ENCODE measurements at places on chromosomes 6 and 20.

GRCh38 chr6:144064402-144065212, 30.8 kb downstream of the SF3B5 start:
- peak; percentile 69 for DNase-seq

DNA sequence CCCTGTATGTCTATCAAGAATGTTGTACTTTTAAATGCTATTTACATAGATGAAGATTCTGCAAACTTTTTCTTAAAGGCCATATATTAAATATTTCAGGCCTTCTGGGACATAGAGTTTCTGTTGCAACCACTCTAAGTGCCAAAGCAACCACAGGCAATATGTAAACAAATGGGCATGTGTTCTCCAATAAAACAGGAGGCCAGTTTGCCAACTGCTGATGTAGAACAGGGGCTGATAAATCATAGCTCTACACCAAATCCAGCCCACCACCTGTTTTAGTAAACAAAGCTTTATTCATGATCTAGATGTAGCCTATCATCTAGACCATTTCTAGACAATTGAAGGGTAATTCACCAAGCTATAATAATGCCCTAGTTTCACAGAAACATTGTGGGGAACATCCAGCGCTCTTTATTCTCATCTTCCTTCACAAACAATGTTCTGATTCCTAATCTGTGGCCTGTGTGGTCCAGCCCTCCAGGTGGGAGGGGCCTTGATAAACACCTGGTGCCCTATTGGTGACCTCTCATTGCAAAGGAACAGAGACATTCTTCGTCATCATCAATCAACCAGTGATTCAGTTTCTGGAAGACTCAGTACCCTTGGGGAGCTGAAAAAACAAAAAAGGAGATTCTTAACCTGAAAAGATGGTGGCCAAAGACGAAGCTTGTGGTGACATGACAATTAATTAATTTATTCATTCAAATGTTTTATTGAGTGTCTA, 80.2 kb downstream of the PREP start:
- no peak for DNase-seq

DNA sequence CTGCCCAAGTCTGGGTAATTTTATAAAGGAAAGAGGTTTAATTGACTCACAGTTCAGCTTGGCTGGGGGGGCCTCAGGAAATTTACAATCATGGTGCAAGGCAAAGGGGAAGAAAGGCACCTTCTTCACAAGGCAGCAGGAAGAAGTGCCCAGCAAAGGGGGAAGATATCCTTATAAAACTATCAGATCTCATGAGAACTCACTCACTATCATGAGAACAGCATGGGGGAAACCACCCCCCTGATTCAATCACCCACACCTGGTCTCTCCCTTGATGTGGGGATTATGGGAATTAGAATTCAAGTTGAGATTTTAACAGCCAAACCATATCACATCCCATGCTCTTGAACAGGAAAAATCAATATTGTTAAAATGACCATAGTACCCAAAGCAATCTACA, 215.2 kb upstream of the TAB2 start:
- DNase-seq: no peak

DNA sequence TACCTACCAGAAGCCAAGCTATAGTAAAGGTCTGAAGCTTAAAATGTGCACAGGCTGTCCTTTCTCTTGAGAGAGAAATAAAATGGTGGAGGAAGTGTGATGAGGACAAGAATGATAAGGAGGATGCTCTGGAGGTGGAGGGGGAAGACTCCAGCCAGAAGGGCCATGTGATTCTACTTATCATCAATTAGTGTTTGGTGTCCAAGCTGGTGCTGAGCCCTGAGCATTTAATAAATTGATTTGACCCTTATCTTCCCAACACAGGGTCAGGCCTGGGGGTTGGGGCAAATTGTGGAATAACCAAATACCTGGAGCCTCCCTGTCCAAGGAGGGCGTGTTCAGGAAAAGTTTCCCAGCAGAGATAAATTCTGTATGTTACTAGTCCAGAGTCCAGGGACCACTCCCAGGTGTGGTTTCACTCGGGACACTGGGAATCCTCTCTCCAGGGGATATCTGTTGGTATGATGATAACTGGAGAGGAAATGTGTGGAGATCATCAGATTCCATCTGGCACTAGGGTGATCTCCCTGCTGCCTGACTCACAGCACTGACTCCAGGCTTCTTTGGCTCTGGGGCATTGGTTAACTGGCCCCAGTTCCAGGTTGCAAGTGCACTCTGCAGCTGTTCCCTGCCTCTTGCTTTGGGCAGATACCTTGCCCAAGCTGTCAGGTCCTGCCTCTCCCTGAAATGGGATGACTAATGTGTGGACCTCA, 3.8 kb upstream of the MYBL2 start:
- no peak for DNase-seq

- peak; percentile 20 for DNase-seq
Measured at GRCh38 chr20:19381947-19382346, 169.5 kb downstream of the SLC24A3 start.

GRCh38 chr20:15063081-15063480, 725.7 kb upstream of the FLRT3 start:
- no peak for DNase-seq

DNA sequence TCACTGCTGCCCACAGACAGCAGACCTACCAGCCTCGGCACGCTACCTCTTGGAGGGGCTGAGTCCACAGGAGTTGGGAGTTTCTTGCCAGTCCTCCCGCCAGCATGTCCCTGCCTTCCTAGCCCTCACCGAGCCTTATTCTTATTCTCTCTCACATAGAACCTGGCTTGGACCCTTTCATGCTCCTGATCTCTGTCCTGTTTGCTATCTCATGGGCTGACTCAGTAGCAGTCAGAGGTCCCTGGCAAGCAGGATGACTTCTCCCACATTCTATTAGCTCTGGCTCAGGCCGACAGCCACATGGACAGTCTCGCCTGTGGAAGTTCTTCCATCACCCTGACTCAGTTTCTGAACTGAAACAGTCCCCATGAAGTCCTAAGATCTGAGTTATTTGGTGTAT, 313.2 kb upstream of the RNF24 start:
- DNase-seq: no peak

DNA sequence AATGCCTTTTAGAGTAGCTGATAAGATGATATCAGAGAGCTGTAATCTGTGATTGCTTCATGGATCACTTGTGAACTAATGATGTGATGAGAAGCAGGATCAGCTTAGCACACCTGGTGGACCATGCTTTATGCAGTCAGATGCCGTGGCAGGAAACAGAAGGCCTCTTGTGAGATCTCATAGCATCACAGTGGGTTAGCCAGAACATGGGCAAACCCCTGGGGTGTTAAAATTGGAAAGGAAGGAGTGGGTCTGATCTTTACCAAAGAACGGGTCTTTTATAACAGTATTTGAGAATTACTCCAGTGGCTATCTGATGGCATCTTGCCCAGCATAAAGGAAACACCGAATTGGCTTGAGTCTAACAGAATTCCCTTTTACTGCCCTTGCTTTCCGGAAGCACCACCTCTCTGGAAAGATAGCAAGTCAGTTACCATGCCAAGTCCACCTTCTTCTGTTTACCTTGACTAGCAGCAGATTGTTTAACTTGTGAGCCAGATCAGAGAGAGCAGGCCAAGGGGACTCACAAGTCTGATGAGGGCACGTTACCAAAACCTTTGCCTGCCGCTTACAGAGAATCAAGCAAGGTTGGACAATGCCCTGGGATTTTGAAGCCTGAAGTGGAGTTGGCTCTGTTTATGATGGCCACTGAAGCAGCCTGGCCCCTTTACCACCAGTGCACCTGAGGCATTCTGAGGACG, 20.9 kb upstream of the SRF start:
- no peak for DNase-seq

DNA sequence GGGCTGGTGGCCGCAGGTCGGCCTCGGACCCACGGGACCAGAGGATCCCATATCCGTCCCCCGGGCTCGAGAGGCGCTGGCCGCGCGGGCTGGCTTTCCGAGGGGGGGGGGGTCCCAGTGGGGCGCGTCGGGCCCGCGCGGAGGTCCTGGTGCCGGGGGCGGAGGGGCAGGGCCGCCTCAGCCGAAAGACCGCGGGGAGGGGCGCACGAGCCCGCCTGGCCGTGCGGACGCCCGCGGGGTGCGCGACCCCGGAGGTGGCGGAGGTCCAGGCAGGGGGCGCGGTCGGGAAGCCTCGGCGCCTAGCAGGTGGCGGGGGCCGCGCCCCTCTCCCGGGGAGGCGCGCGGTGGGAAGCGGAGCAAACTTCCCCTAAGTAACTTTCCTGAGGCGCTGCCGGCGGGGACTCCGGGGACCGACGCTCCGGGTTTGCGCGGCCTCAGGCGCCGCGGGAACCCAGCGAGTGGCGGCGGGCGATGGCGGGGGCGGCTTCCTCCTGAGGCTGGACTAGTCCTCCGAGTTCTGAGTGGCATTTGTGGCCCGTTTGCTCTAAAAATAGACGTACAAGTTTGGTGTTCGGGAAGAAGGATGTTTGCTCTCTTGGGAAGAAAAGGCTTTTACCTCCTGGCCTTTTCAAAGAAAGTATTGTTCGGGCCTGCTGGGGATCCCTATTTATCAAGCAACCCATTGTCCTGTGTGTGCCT, 26.5 kb upstream of the BTBD3 start:
- DNase-seq: peak; percentile 85

- DNase-seq: no peak
Measured at GRCh38 chr20:45268531-45268930, 14.2 kb upstream of the SLPI start.

DNA sequence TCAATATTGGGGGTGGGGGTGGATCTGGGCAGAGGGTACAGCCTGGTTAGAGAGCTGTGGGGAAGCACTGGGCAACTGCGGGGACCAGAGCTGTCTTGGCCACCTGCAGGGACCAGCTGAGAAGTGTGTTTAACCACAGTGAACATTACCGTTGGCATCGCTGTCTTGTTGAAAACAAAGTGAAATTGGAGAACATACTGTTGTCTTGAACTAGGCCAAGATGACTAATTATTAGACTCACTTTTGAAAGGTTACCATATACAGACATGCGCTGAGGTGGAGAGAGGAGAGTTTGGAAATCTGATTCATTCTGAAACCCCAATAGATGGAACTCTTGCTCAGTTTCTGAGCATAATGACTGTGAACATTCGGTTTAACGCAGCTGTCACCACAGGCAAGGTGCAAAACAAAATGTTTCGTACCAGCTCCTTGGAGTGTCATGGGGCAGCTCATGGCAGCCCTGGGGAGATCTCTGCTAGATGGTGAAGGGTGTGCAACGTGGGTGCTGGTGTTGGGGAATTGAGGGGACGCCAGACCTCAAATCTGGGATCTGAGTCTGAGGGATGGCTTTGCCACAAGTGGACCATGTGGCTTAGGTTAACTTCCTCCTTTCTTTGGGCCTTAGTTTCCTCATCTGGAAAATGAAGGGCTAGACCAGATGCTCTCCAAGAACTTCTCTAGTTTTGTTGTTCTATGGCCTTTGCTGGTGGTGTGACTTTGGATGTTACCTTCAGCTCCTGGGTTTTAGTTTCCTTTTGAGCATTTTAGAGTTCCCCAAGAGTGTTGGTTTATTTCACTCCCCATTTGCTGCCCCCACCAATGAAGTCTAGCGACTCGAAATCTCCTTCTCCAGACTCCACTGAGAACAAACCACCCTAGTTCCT, 24.6 kb upstream of the GTSF1L start:
- DNase-seq: no peak

DNA sequence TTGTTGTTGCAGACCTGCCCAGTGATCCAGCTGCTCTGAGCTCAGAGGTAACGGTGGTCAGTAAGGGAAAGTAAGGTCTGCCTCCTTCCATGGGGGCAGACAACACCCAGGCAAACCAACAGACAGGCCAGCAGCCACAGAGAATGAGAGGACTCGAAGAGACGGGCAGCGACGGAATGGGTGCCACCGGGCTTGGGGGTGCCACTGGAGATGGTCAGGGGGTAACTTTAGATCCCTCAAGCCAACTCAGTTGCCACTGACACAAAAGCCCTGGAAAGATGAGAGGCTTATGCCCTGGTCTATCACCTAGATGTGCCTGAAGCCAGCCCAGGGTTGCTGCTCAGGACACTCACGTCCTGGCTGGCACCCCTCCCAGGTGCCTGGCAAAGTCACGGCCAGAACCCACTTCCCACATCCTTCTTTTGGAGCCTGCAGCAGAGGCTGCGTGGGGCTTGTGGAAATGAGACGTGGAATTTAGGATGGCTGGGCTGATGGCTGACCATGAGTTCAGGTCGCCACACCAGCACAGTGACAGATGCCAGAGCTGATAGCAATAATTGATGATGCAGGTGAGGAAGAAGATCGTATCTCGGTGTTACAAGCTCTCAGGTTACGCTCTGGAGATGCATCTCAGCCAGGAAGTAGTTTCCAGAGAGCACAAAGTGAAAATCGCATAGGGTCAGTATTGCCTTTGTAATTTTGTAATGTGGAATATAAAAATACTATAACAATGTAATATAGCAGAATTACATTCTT, 209.1 kb downstream of the SYNDIG1 start:
- DNase-seq: no peak

DNA sequence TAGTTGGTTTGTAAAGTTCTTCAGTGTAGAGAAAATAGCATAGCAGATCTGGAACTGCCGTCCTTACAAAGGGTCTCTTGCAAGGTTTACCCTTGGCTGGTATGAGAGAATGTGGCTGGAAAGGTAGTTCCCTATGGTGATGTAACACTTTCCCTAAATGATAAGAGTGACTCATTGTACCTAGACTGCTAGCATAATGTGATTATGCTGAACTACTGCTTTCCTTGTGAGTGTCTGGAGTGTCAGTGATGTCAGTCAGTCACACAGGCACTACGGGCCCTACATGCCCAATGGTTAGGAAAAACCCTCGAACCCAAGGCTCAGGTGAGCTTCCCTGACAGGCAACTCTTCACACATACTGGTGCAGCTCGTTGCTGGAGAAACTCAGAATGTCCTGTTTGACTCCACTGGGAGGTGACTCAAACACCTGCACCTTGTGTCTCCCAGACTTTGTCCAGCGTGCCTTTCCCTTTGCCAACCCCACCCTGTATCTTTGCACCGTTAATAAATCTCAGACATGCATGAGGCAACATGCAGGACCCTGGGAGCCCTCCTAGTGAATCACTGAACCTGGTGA, 28.4 kb upstream of the LY86 start:
- DNase-seq: no peak

- no peak for DNase-seq
Measured at GRCh38 chr6:132147530-132148011, 196.4 kb upstream of the CCN2 start.

- DNase-seq: no peak
Measured at GRCh38 chr6:145480024-145480423, 255.3 kb downstream of the EPM2A start.

GRCh38 chr6:46677314-46677654, 10.4 kb upstream of the TDRD6 start:
- DNase-seq: peak; percentile 9

GRCh38 chr6:41404182-41404845, 68.9 kb downstream of the NCR2 start:
- no peak for DNase-seq

Data from retina (tissue), 1 donor.